ENCODE measurements at places on chromosomes 13 and 19.

DNA sequence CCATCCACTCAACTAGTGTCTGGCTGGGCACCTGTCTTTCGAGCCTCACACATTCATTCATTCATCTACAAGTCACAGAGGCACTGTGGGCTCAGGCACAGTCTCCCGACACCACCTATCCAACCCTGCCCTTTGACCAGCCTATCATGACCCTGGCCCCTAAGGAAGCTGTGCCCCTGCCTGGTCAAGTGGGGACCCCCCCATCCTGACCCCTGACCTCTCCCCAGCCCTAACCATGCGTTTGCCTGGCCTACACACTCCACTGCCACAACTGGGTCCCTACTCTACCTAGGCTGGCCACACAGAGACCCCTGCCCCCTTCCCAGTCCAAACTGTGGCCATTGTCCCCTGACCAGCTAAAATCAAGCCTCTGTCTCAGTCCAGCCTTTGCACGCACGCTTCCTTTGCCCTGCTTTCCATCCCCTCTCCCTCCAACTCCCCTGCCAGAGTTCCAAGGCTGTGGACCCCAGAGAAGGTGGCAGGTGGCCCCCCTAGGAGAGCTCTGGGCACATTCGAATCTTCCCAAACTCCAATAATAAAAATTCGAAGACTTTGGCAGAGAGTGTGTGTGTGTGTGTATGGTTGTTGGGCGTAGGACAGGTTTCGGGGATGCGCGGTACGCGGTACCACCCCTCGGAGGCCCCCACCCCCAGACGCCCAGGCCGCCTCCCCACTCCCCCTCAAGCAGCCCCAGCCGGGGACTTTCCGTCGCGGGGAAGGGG lies 404 bp upstream of the IL27RA start:
- H3K36me3 ChIP-seq: peaks cover 12% of the 10 kb centered on the region
- H3K27me3 ChIP-seq: no peaks in the 10 kb centered on the region
- no peak for DNase-seq
- peak overlapping the region; percentile 45 for H3K27ac ChIP-seq
- H3K4me3 ChIP-seq: peak overlapping the region; percentile 92
- peaks cover 17% of the 10 kb centered on the region for H3K4me1 ChIP-seq

GRCh38 chr13:95226932-95227695 lies 74.1 kb downstream of the ABCC4 start:
- no peak for DNase-seq
- H3K36me3 ChIP-seq: peaks cover 6% of the 10 kb centered on the region
- no peaks in the 10 kb centered on the region for H3K27me3 ChIP-seq
- no peak overlapping the region for H3K4me3 ChIP-seq
- H3K4me1 ChIP-seq: peaks cover 8% of the 10 kb centered on the region
- H3K27ac ChIP-seq: no peak overlapping the region

GRCh38 chr19:50897612-50898011 lies 13.6 kb downstream of the KLK4 start:
- H3K27me3 ChIP-seq: peaks cover 25% of the 10 kb centered on the region
- DNase-seq: no peak
- no peak overlapping the region for H3K27ac ChIP-seq
- peaks cover 3% of the 10 kb centered on the region for H3K4me1 ChIP-seq
- H3K36me3 ChIP-seq: no peaks in the 10 kb centered on the region

DNA sequence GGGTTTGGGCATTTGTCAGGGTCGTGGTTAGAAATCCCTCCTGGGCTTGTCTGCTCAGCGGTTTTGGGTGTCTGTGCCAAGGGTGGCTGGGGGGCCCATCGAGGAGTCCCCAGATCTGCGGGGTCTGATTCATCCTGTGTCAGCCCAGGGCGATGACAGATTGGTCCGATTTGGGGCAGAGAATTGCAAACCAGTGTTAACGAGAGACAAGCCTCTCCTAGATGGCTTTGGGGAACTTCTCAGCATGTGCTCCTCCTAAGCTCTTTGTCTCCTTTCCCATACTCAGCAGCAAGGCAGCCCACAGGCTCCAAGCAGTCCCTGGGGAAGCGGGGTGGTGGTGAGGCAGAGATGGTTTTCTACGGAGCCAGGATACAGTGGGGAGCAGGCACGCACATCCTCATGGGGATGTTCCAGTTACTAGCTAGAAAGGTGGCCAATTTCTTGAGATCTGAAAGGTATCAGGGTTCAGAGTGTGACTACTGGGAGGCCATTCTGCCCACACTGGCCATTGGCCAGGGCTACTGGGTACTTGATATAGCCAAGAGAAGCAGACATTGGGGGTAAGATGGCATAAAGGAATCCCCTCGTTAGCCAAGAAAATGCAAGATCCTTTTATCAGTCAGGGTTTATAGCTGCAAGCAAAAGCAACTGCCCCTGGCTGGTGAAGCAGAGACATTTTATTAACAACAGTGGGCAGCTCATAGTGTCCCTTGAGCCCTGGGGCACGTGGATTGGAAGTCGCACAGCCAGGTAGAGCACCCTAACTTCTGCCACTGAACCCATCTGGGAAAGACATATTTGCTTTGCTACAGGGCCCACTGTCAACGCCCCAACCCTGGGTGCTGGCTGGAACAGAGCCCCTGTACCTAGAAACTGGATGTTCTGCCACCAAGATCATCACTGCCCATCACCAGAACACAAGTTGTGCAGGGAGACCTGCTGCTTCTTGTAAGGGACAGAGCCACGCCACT lies 63.6 kb downstream of the RGCC start:
- no peaks in the 10 kb centered on the region for H3K27me3 ChIP-seq
- no peaks in the 10 kb centered on the region for H3K36me3 ChIP-seq
- H3K4me3 ChIP-seq: no peak overlapping the region
- no peaks in the 10 kb centered on the region for H3K4me1 ChIP-seq

- peak; percentile 40 for DNase-seq
- H3K27ac ChIP-seq: no peak overlapping the region
- peaks cover 8% of the 10 kb centered on the region for H3K36me3 ChIP-seq
- H3K4me3 ChIP-seq: peak overlapping the region; percentile 22
- H3K4me1 ChIP-seq: peaks cover 18% of the 10 kb centered on the region
Observed at GRCh38 chr19:13024126-13024950, 29.1 kb downstream of the NFIX start.

DNA sequence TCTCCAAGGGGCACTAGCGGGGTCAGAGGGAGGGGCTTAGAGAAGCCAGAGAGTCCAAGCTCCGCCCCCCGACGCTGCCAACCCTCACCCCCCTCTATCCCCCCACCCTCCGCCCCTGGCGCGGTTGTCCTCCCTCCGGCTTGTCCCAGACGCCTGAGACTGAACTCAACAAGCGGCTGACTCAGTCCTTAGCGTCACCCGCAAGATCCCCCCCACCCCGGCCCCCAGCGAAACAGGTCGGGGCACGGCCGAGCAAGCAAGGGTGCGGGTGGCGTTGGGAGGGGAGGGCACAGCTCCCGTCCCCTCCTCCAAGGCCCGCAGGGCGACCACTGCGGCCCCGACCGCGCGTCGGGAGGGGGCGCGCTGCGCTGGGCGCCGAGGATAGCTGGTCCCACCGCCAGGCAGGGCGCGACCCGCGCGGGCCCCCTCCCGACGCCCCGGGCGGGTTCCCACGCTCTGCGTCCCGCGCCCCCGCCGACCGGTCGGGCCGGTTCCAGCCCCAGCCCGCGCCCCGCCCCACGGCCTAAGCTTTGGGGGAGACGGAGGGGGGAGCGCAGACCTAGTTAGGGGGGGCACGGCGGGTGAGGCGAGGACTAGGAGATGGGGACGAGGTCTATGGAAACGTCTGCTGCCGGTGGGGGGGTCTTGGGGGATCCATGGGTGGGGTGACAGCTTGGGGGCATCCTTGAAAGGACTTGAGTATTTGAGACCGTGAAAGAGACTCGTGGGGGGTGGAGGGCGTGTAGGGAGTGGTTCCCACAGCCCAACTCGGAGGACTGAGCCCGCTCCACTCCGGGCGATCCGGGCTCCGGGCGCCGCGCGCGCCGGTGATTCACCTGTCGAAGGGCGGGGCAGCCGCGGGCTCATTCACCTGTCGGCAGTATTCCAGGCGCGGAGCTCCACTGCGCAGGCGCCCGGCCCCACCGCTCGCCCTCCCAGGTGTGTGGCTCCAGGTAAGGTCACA lies 5.1 kb downstream of the NOTCH3 start:
- H3K36me3 ChIP-seq: no peaks in the 10 kb centered on the region
- no peak overlapping the region for H3K4me3 ChIP-seq
- peaks cover 46% of the 10 kb centered on the region for H3K27me3 ChIP-seq
- peak; percentile 61 for DNase-seq
- no peak overlapping the region for H3K27ac ChIP-seq

GRCh38 chr19:58338825-58339558 lies 12.2 kb downstream of the ZSCAN22 start:
- H3K4me1 ChIP-seq: no peaks in the 10 kb centered on the region
- no peaks in the 10 kb centered on the region for H3K27me3 ChIP-seq
- no peak overlapping the region for H3K27ac ChIP-seq

- no peak for DNase-seq
- H3K27me3 ChIP-seq: no peaks in the 10 kb centered on the region
- H3K4me1 ChIP-seq: peaks cover 69% of the 10 kb centered on the region
- H3K4me3 ChIP-seq: no peak overlapping the region
Observed at GRCh38 chr19:42125536-42125935, 6.7 kb downstream of the POU2F2 start.

GRCh38 chr13:75425216-75426009 lies 56.6 kb downstream of the TBC1D4 start:
- H3K4me3 ChIP-seq: no peak overlapping the region
- DNase-seq: no peak
- H3K4me1 ChIP-seq: no peaks in the 10 kb centered on the region
- H3K36me3 ChIP-seq: no peaks in the 10 kb centered on the region

All from activated CD4-positive, alpha-beta T cell treated with anti-CD3 and anti-CD28 coated beads for 36 hours (primary cell).